ENCODE measurements at places on chromosomes 1 and 21.
A peak's percentile ranks its signal among the peaks of the same experiment; 100 is the strongest.

DNA sequence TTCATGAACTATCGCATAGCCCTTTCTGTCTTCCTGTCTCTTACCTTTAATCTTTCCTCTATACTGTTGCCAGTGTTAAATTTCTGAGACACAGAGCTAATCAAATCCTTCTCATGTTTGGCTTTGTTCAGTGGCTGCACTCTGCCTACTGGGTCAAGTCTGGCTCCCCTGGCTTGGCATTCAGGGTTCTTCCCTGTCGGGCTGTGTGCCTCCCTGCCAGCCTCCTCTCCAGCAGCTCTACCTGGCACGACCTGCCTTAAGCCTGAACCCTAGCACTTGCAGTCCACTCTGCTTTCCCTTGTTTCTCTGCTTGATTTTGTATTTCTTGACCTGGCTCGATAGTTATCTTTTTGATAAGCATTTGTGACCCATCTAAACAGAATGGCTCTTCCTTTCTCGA is 26.2 kb upstream of the GPR88 start:
- no peak for DNase-seq

GRCh38 chr21:34865400-34866241 is 183.5 kb downstream of the RUNX1 start:
- DNase-seq, result peak; percentile 68

- no peak for DNase-seq
These were observed 122.7 kb downstream of the CLEC20A start for GRCh38 chr1:178374016-178374415.

GRCh38 chr1:221810406-221810805 is 68.5 kb upstream of the DUSP10 start:
- DNase-seq, result no peak

- no peak for DNase-seq
These were observed 17.5 kb downstream of the RD3 start for GRCh38 chr1:211474451-211474850.

DNA sequence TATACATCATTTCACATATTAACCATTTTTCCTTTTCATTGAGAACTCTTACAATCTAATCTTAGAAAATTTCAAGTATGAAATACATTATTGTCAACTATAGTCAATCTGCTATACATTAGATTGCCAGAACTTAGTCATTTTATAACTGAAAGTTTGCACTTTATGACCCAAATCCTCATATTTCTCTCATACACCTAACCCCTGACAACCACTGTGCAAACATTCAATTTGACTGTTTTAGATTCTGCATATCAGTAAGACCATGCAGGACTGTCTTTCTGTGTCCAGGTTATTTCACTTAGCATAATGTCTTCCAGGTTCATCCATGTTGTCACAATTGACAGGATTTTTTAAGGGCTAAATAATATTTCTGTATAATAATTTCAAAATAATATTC is 1299.0 kb upstream of the B3GALT2 start:
- DNase-seq, result no peak

DNA sequence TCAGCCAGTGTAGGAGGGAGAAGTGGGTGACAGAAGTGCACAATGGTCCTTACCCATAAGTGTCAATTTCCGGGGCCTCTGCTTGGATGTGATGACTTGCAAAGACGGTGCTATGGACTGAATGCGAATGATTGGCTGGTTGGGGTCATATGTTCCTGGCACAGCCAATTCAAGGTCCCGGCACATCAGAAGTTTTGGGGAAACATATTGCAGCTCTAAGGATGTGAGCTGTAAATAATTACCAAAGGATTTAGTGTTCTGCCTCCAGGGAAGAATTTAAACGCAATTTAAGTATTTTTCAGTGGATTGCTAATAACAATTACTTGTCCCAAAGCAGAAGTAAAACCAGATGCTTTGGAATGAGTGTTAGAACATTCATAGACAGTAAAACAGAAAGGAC is 26.9 kb upstream of the EXOSC10 start:
- no peak for DNase-seq

GRCh38 chr1:19341201-19342061 is 29.3 kb downstream of the SLC66A1 start:
- peak; percentile 81 for DNase-seq

- no peak for DNase-seq
These were observed 51.9 kb upstream of the SYNC start for GRCh38 chr1:32754317-32755097.

GRCh38 chr21:44648557-44649311 is 2.5 kb downstream of the KRTAP10-11 start:
- no peak for DNase-seq

DNA sequence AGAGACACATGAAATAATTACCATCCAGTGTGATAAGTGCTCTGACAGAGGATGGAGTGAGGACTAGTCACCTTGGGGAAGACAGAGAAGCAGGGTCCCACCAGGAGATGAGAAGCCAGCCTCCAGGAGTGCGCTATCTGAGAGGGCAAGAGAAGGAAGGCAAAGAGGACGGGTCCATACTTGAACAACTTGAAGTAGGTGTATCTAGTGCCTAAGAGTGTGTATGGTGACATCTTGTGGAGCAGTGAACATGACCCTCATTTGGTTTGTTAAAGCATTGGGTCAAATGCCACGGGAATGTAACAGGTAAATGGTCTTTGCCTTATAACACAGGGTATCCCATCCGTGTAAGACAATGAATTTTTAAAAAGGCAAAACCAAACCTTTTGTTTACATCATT is 39.8 kb downstream of the MRPL39 start:
- DNase-seq, result no peak

DNA sequence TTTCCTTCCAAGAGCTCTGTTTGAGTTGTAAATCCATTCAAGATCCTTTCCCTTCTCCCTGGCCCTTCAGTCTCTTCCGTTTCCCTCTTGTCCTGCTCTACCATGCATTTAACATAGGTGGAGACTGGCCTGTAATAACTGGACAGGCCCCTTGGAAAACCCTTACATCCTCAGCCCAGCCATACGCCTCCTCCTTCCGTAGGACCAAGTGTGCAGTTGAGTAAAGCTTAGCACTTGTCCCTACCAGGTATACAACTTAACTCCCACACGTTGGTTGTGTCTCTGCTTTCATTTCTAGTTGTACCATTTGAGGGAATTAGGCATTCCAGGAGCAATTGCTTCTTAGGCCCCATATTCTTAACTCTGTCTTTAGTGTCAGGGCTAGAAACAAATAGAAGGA is 6.4 kb downstream of the MAN1C1 start:
- no peak for DNase-seq

GRCh38 chr1:240134596-240134995 is 42.9 kb downstream of the FMN2 start:
- DNase-seq, result no peak
